ENCODE measurements at places on chromosomes 6 and 20.

DNA sequence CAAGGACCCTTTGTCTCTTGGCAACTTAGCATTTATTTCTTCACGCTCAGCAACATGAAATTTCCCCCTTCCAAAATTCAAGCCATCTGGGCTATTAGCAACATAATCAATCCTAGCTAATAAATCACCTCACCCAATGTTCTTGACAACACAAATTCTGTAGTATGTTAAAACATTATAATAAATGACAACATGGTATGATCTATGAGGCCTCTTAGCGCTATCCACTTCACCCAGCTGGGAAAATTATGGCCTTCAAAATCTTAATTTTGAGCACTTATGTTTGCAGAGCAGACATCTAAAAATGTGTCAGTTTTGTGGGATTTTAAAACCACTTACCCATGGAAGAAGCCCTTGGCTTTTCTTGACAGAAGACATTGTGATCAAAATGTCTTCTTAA lies 181.9 kb downstream of the HDGFL1 start:
- DNase-seq, result no peak

GRCh38 chr6:12459945-12460661 lies 169.9 kb downstream of the EDN1 start:
- no peak for DNase-seq

GRCh38 chr6:129865013-129865412 lies 3.9 kb upstream of the TMEM244 start:
- DNase-seq, result no peak

DNA sequence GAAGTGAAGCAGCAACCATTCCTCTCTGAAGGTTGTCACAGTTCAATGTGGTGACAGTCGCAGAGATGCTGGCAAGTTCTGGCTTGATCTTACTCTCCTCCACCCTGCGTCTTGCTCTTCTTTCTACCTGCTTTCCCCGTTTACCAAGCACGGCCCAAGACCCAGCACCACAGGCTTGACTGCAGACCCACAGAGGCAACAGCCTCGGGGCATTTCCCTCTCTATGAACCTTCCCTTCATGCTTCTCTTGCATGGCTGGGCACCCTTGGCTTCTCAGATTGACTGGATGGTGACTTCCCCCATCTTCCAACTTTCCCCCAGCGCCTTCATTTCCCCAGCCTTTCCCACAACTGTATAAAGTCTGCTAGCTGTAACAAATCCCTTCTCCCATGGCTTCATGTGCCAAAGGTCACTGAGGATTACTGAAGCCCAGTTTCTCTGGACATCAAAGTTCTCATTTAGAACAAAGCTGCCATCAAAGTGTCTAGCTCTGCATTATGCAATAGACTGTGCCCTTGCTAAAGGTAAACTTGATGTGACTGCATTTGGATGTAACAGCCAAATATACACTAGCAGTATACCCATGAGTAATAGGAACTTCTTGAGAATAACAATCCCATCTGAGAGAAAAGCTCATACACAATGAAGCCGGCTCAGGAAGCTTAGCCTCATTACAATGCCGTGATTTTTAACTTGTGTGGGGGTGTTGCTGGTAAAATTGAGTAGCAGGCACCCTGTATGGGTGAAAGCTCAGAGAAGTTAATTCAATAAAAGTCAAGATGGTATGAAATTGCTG lies 723.1 kb upstream of the FLRT3 start:
- no peak for DNase-seq

DNA sequence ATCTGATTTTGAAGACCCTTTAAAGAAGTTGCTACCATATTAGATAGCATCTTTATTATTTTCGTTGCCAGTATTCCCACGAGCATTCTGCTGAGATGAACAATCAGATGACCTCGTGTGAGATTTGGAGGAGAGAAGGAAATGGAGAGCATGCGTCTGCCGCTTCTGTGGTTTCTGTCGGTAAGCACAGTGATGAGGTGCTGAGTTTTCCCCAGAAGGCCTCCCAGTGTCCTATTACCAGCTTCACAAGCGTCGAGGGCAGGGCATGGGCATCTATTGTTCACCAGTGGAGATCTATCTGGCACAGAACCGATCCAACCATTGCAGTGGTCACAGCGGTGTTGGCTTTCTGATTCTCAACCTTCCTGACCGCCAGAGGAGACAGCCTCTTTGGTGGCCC lies 29.4 kb downstream of the TRAF3IP2 start:
- DNase-seq, result no peak

Data from NCI-H345 (cell line).